Stimulated activated CD4-positive, alpha-beta T cell treated with anti-CD3 and anti-CD28 coated beads, Interleukin-12 subunit alpha, Interleukin-12 subunit beta, amount 100 ng/mL, for 24 hours (primary cell): ENCODE measurements at places on chromosomes 16 and 17.

GRCh38 chr17:38405654-38406053, 22.6 kb upstream of the ARHGAP23 start:
- no peak for DNase-seq

GRCh38 chr17:9648521-9649110, 3.3 kb downstream of the USP43 start:
- no peak for DNase-seq

DNA sequence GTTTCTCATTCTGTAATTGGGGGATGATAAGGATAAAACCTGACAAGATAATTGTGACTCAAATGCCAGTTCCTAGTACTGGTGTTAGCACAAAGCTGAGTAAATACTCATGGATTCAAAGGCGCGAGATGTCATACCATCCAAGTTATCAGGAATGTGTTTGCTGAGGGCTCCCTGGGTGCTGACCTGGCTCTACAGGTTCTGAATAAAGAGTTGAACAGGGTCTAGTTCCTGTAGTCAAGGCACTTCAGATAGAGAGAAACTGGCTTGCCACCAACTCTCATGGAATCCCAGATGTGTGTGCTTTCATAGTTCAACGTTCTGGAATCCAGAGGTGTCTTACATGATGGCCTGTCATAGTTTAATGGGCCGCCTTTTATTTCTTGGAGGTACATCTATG, 141.6 kb downstream of the PRKCA start:
- no peak for DNase-seq

- no peak for DNase-seq
These were observed 51.1 kb upstream of the CRHR1 start for GRCh38 chr17:45732926-45733505.

GRCh38 chr16:14300705-14301168, 229.6 kb downstream of the MRTFB start:
- no peak for DNase-seq

DNA sequence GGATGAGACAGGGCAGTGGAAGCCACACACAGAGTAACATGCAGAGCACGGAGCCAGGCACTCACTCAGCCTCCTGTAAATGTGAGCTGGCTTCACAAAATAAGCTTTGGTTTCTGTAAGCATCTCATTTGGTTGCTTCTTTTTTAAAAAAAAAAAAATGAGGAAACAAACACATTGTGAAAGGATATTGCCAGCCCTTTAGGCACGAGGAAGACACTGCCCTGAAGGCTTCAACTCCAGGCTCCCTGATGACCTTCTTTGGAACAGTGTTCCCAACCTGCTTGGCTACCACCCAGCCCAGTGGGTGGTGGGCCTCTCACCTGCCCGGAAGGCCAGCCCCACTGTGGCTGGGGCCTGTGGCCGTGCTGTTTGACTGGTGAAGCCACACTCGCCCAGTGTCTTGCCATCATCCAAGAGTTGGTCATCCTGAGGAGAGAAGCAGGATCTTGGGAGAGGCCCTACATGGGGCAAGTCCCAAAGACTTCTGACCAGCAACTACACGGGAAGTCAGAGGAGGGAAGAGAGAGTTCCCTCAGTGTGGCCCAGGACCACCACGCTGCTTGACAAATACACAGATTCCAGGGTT, 1.9 kb downstream of the ELOB start:
- DNase-seq = no peak

DNA sequence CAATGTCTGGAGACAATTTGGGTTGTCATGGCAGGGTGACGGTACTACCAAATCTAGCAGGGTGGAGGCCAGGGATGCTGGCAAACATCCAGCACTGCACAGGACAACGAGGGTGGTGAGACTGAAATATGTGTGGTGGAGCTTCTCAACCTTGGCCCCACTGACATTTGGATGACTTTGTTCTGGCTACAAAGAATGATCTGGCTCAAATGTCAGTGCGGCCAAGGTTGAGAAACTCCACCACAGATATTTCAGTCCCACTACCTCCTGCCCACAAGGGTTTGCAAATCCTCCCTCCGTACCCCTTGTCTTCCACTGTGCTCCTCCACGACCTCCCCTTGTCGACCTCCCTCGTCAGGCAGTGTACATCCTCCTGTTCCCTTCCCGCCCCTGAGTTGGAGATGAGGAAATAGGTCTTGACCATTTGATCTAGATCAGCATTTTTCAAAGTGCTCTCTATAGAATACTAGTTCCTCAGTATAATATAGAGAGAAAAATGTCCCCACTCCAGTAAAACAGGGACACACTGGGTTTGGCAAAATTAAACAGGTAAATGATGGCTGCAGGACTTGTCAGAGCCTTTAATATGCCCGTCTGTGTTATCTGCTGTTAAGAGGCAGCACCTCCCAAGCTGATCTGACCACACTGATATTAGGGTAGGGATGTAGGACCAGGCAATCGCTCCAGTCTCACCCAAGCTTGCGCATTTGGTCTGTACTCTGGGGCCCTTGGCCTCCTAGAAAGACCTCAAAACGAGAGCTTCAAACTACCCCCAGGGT, 6.8 kb downstream of the OSGIN1 start:
- DNase-seq = no peak

DNA sequence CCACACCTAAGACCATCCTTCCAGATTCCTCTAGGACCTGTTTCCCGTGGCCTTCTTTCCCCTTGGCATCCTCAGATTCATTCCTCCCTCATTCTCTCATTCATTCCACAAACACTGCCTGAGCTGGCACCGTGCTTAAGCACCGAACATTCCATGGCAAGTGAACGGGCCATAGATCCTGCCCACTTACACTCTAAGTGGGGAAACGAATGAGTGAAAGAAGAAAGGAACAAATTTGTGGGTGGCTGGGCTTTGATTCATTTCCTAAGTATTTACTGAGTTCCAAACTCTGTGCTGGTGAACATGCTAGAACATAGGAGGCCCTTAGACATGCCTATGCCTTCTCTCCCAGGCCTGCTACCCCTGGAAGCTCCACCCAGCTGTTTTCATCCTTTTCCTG, 30.0 kb downstream of the SRCIN1 start:
- no peak for DNase-seq

DNA sequence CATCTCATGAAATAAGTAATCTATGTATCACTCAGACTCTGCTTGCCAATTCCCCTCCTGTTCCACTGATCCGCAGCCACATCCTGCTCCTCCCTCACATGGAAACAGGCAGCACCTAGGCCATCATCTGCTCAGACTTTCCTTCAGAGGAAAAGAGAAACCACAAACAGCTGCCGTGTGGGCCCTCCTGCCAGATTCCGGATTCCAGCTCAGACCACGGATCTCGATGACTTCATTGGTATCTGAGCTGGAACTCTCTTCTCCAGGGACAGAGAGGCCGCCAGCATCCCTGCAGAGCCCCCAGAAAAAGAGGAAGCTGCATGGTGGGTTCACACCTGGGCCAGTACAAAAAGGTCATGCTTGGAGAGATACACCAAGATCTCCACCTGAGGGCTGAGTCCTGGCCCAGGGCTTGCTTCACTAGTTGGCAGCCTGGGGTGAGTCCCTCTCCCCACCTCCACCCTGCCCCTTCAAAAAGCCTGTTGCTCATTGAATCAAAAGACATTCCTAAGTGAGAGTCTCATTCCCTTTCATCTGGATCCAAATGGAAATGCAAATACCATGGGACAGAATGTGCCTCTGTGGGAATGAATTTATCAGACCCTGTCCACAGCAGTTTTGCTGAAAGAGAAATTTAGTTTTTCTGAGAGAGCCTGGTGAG, 47.2 kb downstream of the HOXB1 start:
- DNase-seq = no peak

GRCh38 chr17:19996502-19996901, 12.7 kb upstream of the SPECC1 start:
- DNase-seq = no peak
